Cortex of kidney (tissue), 1 donor: ENCODE measurements at places on chromosomes 6 and 20.

DNA sequence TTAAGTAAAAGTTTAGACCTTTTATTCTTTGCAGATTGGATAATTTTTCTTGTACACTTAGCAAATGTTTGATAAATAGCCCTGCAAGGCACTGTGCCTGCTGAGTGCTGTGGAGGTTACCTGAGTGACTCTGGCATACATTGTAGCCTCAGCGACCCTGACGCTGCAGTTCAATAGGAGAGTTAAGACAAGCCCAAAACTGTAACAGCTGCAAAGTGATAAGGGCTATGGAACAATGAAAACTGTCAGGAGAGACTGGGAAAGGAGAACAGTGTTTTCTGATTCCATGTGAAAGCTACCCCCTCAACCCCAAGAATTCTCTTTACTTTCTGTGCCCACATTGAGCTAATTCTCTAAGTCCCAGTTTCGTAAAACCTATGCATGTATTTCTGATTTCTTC lies 22.2 kb downstream of the HIVEP1 start:
- no peak for DNase-seq

GRCh38 chr20:25294459-25295385 lies 46.8 kb downstream of the PYGB start:
- DNase-seq, result no peak

DNA sequence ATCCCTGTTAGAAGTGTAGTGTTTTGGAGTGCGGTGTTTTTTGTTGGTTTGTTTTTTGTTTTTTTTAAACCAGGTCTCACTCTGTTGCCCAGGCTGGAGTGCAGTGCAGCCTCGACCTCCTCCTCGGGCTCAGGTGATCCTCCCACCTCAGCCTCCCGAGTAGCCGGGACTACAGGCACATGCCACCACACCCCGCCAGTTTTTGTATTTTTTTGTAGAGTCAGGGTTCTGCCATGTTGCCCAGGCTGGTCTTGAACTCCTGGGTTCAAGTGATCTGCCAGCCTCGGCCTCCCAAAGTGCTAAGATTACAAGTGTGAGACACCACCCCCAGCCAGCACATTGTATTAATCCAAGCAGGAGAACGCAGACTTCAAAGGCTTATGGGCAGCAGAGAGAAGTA lies 1.3 kb upstream of the TOP1 start:
- DNase-seq, result no peak

- DNase-seq, result no peak
These were observed 163.9 kb downstream of the ANKRD60 start for GRCh38 chr20:58064411-58065010.

DNA sequence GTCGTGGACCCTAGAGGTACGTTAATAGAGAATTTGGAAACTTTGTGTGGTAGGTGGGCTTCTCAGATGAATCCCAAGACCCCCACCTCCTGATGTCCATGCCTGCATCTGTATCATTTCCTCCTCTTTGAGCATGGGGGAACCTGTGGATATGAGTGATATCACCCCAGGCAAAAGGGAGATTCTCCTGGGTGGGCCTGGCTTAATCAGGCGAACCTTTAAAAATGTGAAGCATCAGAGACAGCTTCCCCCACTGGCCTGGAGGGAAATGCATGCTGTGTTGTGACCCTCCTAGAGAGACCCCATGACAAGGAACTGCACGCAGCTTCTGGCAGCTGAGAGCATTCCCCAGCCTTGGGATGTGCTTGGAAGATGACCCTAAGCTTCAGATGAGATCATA lies 180.9 kb downstream of the MBOAT1 start:
- DNase-seq, result no peak

- no peak for DNase-seq
These were observed 53.9 kb downstream of the PXDC1 start for GRCh38 chr6:3697609-3698008.

DNA sequence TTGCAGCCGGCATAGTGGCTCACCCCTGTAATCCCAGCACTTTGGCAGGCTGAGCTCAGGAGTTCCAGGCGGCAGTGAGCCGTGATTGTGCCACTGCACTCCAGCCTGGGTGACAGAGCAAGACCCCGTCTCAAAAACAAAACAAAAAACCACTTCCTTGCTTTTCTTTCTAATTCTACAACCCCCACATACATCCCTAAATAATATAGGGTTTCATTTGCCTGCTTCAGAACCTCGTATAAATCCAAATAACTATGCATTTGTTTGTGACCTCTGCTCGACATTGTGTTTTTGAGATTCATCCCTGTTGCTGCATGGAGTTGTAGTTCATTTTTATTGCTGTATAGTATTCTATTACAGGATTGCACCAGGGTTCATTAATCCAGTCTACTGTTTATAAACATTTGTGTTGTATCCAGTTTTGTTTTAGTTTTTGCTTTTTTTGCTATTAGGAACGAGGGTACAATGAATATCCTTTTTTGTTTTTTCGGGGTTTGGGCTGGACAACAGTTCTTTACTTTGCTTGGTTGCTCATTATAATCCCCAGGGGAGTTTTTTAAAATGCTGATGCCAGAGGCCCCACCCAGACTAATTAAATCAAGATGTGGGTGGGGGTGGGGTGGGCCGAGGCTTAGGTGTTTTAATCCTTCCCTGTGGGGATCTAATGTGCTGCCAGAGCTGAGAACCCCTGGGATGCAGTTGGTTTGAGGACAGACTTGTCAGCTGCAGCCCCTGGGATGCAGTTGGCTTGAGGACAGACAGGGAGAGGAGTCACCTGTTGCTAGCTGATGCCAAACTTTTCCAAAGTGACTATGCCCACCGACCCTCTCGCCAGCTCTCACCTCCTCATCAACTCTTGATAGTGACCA lies 2.4 kb upstream of the SNAI1 start:
- DNase-seq, result no peak

GRCh38 chr20:47489448-47489872 lies 12.2 kb upstream of the NCOA3 start:
- DNase-seq, result no peak

GRCh38 chr6:148328876-148329555 lies 13.6 kb upstream of the SASH1 start:
- no peak for DNase-seq

GRCh38 chr20:61531553-61532345 lies 279.7 kb downstream of the CDH4 start:
- no peak for DNase-seq
